Fibroblast of skin of scalp (primary cell): ENCODE measurements at places on chromosomes 11 and 22.

GRCh38 chr11:43948341-43949225, 6.1 kb downstream of the C11orf96 start:
- DNase-seq: no peak

- DNase-seq: no peak
These were observed at the start of gene SEPTIN5 for GRCh38 chr22:19714312-19715187. SEPTIN5 (plus strand) TSS chr22:19714503; CDS start chr22:19714589, 86 bp downstream.

- peak; percentile 24 for DNase-seq
These were observed 26.4 kb upstream of the ADORA2A start for GRCh38 chr22:24400726-24401596.

GRCh38 chr22:37442135-37442534, 14.9 kb upstream of the ELFN2 start:
- no peak for DNase-seq

DNA sequence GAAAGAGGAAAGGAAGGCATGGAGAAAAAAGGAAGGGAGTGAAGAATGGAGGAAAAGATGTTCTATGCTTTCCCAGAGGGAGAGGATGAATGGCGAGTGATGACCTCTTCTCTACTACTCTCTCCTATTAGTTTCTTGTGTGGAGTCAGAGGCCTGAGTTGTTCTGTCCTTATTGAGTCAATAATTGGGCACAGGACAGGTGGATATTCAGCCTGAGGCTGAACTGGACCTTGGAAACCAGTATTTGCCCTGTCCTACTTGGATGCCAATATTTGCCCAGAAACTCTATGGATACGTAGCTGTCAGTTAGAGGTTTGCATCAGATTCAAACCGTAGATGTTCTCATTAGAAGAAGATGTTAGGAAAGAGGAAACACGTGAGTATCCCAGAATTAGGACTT, 17.6 kb upstream of the SWAP70 start:
- no peak for DNase-seq

- DNase-seq: no peak
These were observed 160.1 kb upstream of the ZC3H12C start for GRCh38 chr11:109933126-109933525.

DNA sequence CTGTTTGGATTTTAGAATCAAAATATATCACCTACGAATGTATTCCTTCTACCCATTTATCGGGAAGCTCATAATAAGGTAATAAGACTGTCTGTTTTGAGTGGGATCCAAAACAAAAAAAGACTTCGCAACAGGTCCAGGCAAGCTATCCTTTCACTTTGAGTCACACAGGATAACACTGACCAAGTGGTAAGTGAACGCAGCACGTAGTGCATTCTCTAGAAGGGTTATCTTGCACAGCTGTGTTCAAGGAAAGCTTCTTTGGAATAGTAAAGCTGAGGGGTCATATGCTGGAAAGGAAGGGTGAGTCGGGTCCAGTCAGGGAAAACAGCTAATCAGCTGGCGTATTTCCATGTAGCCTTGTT, 22.3 kb upstream of the NRGN start:
- no peak for DNase-seq

DNA sequence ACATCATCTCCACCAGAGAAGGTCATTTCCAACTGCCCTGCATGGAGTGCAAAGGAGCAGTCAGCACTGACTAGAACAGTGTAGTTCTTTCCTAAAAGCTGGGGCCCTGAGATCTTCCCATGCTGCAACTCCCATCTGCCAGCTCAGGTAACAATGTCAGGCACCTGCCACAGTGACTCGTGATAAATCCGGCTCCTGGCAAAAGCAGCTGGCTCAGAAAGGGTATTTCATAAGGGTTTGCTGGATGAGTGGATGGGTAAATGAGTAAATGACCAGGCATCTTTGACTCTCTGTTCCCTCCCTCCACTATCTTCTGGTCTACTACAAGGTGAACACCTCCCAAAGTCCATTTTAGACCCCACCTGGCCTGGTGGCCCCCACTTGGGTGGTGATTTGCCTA, 403.6 kb downstream of the NXPE2 start:
- DNase-seq: no peak

GRCh38 chr11:2963761-2964160, 28.4 kb downstream of the NAP1L4 start:
- DNase-seq: no peak

- no peak for DNase-seq
These were observed 62.2 kb downstream of the MYEOV start for GRCh38 chr11:69355959-69356702.
